ENCODE measurements at places on chromosomes 4 and X. TPM values are rescaled to one million over a fixed set of nuclear protein-coding genes. Genes with fewer than 3 reads are reported as not detected.
A peak's percentile ranks its signal among the peaks of the same experiment; 100 is the strongest.

The HDAC8 gene
- 30.8 TPM for total RNA-seq

The IGSF1 gene
- not detected for total RNA-seq

The KLKB1 gene
- under 0.01 TPM for total RNA-seq

The ITM2A gene
- not detected for total RNA-seq

The CLRN2 gene
- total RNA-seq: not detected

The SPATA4 gene
- 0.28 TPM for total RNA-seq

The PDCL2 gene
- total RNA-seq: not detected

The MAPK10 gene
- total RNA-seq: 6.5 TPM

The SSX2B gene
- not detected for total RNA-seq

The MEPE gene
- total RNA-seq: not detected

The MGAT4D gene
- total RNA-seq: not detected

The VSIG4 gene
- not detected for total RNA-seq

The AMOT gene
- total RNA-seq: 5.3 TPM

The EGFL6 gene
- not detected for total RNA-seq

The JADE1 gene
- total RNA-seq: 32.8 TPM

The CCDC160 gene
- total RNA-seq: 0.28 TPM

- no peak for DNase-seq
These were observed 122.4 kb upstream of the ACSL4 start for GRCh38 chrX:109855501-109855900.

GRCh38 chrX:117743469-117744251 lies 372.9 kb downstream of the KLHL13 start:
- peak; percentile 1 for DNase-seq

DNA sequence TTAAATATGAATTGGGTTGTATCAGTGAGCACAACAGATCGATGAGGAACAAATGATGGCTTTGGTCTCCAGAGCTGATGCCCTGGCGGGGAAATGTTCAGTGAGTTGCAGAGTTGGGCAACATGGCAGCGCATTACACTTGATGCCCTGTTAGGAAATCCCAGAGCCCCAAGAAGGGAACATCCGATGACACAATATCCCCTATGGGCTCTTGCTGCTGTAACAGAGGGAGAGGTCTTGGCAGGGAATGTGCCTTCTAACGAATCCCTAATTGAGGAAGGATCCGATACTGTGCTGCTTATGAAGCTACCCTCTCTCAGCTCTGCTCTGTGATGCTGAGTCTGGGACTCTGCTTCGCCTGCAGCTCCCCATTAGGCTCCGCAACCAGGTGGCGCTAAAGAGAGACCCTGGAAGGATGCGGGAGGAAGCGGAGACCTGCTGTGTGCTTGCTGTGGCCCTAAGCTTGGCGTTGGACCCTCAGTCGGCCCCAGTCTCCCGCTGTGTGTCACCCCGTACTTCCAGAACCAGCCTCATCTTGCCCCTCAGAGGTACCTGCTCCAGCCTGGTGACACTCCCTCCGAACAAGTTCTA lies 38.9 kb downstream of the PDHA1 start:
- DNase-seq: peak; percentile 32

DNA sequence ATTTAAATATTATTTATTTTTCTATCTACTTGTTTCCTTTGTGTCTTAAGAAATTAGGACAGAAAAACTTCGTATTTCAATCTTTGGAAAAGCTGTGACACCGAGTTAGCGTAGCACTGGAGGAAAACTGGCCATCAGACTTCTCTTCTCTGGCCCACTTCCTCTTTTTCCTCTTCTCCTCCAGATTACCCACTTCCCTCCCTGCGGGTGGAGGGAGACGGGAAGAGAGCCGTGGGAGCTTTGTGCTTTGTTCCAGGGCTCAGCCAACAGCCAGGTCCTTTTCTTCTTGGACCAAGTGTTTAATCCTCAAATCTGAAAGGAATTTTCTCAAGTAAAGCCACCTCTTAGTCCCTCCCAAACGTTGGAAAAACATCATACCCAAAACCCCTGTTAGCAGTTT lies 29.7 kb downstream of the OFD1 start:
- DNase-seq: no peak

- peak; percentile 39 for DNase-seq
These were observed 2.2 kb downstream of the FUNDC2 start for GRCh38 chrX:155028877-155029291.

DNA sequence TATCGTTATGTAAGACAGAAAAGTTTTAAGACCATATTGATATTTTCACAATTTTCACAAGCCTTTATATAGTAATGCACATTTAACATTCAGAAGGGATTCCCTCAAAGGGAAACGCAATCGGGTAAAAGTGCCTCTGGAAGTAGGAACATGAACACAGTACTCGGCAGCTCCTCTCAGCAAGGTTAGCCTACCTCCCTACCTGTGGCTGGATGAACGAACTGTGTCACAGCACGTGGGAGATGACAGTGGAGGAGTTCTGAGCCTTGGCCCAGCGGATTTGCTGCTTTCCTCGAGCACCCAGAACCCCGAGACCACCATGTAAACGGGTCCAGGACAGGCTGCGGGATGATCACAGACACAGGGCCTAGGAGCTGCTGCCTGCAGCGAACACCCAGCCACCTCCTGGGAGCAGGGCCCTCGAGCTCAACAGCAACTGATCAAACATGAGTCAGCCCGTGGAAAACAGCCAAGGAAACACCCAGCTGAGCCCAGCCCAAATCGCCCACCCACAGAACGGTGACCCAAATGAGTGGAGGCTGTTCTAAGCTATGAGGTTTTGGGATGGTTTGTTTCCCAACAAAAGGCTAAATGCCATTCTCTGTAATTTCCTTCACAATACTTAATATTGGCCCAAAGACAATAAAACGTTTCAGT lies 30.4 kb downstream of the FAT1 start:
- peak; percentile 87 for DNase-seq

- no peak for DNase-seq
These were observed 90.5 kb upstream of the ZNF827 start for GRCh38 chr4:146029147-146029546.

DNA sequence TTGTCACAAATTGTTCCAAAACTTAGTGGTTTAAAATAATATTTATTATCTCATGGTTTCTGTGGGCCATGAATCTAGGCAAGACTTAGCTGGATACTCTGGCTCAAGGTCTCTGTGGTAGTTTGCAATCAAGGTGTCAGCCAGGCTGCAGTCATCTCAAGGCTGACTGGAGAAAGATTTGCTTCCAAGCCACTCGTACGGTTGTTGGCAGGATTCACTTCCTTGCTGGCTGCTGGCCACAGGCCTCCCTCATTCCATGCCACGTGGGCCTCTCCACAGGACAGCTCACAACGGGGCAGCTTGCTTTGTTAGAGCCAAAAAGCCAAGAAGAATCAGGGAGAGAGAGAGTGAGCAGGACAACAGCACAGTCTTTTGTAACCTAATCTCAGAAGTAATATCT lies 101.4 kb downstream of the WWC2 start:
- DNase-seq: peak; percentile 92

GRCh38 chrX:43148305-43148704 lies 370.3 kb upstream of the PPP1R2C start:
- no peak for DNase-seq

DNA sequence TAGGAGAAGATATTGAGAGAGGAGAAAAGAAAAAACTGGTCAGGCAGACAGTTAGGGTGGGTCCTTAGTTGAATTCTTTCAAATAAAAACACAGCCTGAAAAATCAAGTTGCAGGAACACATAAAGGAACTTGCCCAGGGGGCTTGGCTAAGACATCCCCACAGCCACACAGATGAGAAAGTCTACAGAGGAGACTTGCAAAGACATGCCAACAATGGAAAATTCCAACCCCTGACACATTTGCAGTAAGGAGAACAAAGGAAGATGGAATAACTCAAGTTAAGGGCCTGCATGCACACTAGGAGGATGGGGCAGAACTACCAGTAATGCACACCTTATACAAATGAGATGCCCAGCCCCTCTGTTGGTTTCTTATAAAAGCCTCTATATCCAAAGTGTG lies 197.6 kb downstream of the CPXCR1 start:
- no peak for DNase-seq

DNA sequence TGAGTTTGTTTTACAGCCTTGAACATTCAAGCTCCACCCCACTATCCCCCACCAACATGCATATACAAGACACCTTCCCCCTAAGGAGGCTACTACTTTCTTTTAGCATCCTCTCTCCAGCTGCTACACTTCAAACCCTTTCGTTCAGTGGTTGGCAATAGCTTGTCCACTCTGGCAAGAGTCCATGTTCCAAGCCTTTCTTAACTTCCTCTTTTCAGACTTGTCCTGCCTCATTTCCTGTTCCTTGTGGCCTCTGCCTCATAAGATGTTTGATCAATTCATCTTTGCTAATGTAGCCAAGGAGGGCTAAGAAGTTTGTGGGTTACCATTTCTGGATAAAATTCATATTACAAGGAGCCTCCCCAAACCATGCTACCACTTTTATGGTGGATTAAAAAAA lies 20.8 kb upstream of the ZCCHC12 start:
- peak; percentile 35 for DNase-seq

DNA sequence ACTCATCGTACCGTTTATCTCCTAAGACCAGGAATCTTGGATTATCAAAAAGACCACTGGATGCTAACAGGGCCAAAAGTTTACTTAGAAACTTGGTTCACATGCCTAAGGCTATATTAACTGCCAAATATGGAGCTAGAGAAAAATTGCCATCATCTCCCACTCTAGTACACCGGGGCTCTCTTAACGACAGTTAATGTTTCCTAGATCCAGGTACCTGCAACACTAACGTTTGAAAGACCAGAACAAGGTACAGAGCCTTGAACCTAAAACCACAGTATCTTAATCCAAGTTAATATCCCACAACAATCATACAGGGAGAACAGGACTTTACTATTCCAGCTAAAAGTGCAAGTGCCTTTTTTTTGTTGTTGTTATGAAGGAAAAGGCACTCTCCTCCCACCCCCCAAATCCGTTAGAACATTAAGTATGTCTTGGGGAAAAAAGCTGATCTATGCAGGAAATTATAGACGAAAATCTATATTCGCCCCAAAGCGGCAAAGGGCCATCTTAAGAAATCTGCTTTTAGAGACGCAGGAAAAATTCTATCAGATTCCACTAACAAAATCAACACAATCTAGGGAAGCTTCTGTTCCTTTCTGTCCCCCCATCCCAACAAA lies 1.3 kb downstream of the G3BP2 start:
- no peak for DNase-seq

- no peak for DNase-seq
These were observed 5.0 kb upstream of the TSPAN5 start for GRCh38 chr4:98663226-98664006.

DNA sequence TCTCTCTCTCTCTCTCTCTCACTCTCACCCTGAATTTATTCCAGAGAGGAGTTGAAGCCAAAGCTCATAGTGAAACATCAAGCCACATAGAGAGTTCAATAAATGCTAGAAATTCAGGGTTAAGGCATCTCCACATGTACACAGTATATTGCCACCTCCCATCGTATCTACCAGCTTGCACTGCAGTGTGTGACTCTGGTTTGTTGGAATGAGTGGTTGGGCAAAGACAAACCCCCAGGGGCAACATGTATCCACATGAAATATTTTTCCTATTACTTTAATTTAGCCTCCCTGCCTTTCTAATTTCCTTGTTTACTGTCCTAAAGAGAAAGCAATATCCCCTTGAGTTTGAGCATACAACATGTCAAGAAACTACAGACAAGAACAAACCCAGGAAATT lies 247.3 kb downstream of the SPATA18 start:
- no peak for DNase-seq

GRCh38 chr4:113317523-113317922 lies 268.1 kb downstream of the ANK2 start:
- no peak for DNase-seq

GRCh38 chr4:26288355-26288909 lies 32.4 kb upstream of the RBPJ start:
- peak; percentile 77 for DNase-seq

- DNase-seq: no peak
These were observed 142.2 kb downstream of the FAM47A start for GRCh38 chrX:33989936-33990335.

DNA sequence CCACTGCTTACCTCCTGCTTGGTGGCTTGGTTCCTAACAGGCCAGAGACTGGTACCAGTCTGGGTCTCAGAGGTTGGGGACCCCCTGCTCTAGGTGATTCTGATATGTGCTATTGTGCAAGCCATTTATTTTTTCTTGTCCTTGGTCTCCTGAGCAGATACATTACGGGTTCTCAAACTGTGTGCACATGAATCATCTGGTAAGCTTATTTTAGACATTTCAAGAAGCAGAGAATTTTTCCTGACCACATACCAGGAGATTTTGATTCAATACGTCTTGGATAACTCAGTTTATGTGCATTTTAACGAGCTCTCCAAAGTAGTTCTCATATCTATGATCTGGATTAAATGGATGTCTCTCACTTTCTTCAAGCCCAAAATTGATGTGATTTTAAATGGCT lies 77.2 kb downstream of the FHIP1A start:
- DNase-seq: peak; percentile 36

DNA sequence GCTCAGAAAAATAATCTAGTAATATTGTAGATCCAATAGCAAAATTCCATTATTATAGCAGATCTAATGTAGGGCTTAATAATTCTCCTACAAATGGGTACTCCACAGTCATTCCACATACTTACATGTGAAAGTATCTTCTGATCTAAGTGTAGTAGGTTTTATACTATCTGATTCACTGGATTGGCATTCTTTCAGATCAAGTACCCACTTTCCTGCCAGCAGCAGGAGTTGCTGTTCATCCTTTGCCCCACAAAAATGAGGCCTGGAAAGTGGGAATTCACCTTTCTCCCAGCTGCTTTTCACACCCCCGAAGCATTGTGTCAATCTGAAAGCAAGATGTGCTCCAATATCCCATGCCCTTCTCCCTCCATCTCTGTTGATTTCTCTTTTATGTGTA lies 77.1 kb upstream of the RXFP1 start:
- DNase-seq: peak; percentile 12
